Fibroblast of skin of abdomen (primary cell): ENCODE measurements at places on chromosomes 5 and 9.

DNA sequence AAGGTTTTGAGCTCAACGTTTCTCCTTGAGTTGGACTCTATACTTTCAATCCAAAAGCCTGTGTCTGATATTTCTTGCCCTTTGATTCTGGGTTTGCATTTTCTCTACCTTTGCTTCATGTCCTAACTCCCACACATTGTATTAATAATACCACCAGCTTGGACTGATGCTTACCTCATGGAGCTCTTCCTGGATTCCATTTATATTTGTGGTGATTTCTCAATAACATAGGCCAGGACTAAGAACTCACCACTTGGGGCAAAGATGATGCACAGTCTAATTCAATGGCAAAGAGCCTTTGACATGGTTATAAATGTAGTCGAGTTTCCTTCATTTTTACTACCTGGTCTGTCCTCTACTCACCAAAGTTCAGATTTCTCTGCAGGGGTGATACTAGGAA is 27.5 kb upstream of the EFNA5 start:
- peak; percentile 40 for DNase-seq

DNA sequence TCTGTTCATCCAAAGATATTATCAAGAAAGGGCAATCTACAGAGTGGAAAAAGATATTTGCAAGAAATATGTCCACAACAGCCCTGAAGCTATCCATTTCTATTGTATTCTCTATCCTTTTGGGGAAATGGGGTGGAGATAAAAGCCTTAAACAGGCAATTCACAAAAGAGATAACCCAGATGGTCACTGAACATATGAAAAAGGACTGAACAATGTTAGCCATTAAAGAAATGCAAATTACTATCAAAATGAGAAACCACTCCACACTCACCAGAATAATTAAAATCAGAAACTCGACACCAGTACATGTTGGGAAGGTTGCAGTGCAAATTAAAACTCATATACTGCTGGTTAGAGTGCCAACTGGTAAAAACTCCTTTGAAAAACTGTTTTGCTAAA is 955.2 kb upstream of the DMAC1 start:
- no peak for DNase-seq

DNA sequence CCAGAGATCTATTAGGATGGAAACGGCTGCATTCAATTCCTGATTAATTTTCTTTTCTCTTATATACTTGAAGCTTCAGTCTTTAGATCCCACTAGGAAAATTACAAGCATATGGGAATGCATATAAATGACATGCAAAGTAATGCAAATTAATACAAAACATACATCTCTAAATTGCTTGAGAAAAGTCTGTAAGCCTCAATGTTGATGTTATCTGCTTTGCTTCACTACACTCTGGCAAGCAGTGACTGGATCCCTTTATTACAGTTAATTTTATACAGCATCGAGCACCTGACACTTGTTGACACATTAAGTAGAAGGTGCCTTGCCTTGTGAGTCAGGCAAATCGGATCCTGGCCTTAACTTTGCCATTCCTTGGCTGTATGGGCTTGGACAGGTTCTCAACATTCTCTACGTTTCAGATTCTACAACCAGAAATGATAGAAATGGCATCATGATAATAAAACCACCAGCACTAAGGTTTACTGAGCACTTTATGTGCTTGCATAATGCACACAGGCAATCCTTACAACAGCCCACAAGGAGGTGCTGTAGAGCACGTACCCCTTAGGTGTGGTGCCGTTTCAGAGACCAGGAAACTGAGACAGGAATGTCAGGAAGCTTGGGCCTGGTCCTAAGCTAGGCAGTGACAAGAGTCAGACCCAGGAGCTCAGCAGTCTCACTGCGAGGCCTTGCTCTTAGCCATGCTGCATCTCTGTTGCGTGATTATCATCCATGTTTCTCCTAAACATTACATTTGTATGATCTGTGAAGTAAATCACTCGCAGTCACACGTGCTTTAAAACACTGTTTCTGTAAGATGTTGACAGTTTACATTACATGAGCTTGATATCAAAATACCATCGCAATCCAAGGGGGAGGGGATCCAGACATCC is 2.7 kb downstream of the GCNT4 start:
- DNase-seq, result peak; percentile 66

DNA sequence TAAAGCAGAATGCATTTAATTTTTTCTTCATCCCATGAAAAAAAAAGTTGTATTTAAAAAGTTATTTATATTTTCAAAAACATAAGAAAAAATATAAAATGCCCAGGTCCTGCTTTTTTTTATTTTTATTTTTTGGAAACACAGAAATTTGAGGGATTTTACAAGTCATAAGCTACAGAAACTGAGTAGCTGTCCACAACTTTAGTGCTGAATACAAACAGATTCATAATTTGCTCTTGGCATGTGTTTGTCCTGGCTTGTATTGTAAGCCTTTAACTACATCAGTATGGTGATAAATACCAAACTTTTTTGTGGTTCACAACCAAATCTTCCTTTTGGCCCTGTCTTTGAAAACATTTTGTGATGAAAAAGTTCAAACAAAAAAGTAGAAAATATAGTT is 7.5 kb upstream of the PLCXD3 start:
- no peak for DNase-seq

- no peak for DNase-seq
These were observed 13.4 kb upstream of the TSLP start for GRCh38 chr5:111058064-111058463.
